ENCODE measurements at places on chromosomes 13 and 19.
A peak's percentile ranks its signal among the peaks of the same experiment; 100 is the strongest.

DNA sequence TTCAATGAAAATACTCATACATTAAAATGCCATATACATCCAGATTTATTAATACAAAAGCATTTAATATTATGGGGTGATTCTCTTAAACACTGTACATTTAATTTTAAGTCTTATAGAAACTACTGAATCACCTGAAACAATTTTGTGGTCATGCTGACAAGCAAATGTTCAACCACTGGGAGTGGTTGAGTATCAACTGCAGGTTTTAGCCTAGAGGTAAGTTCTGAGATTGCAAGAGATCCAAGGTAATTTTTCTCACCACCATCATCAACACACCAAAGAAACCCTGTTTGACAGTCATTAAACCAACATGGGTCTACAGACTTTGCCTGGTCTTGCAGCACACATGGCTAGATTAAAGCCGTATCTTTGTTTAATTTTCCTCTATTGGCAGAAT lies 196.3 kb downstream of the LHFPL6 start:
- peak; percentile 48 for DNase-seq

- DNase-seq: no peak
Measured at GRCh38 chr13:49305792-49306425, 58.2 kb downstream of the CDADC1 start.

GRCh38 chr13:40982772-40983171 lies 36.3 kb downstream of the ELF1 start:
- no peak for DNase-seq

- DNase-seq: no peak
Measured at GRCh38 chr13:42486711-42487198, 87.2 kb upstream of the TNFSF11 start.

GRCh38 chr13:21668732-21669275 lies 2.1 kb upstream of the FGF9 start:
- DNase-seq: peak; percentile 35

- DNase-seq: no peak
Measured at GRCh38 chr13:112716461-112716820, 26.6 kb downstream of the ATP11A start.

DNA sequence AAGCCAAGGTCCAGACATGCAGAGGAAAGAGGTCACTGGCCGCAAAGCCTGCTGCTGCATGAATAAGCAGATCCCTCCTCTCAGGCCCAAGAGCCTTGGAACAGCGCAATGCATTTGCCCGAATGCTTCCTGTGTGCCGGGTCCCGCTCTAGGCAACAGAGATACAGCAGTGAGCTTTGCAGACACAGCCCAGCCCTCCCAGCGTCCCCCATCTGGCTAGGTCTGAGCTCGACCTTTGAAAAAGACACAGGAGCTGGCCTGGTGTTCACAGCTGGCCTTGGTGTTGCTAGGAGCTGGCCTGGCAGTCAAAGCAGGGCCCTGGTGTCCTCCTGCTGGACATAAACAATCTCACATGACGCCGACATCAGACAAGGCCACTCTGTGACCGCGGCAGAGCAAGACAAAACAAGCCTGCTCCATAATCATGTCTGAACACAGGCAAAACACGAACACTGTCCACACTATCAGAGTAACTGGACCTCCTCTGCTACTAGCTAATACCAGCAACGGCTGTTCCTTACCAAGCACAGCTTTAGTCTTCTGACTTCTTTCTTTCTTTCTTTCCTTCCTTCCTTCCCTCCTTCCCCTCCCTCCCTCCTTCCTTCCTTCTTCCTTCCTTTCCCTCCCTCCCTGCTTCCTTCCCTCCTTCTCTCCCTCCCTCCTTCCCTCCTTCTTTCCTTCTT lies 5.7 kb upstream of the PEX11G start:
- DNase-seq: no peak

DNA sequence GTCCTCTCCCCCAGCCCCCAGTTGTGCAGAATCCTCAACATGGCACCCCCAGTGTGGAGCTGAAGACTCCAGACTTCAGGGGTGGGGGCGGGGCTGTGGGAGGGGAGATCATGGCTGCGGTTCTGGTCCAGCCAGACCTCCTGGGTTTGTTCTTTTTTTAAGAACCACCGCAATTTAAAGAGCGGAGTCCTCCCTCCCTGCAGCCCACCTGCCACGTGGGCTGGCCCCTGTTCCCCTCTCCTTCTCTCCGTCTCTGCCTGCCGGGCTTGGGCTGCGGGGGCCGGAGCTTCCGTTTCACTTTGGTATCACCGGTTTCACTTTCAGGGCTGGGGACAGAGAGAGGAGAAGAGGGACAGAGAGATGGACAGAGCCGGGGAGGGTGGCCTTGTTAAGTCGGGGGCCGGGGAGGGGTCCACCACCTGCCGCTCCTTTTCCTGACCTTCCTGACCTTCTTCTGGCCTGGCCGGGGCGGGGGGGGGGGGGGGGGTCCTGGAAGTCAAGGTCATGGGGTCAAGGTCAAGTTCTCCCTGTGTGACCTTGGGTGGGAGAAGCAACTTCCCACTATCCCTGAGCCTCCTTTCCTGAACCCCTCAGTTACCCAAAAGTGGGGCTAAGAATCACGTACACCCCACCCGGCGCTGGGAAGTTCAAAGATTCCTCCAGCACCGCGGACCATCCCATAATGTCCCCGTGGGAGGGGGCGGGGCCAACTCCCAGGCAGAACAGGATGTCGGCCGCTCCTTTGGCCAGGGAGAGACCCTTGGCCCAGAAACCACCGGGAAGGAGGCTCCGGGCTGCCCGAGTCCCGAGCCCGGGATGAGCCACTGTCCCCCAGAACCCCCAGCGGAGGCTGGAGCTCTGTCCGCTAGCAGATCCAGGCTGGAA lies 11.3 kb upstream of the ZBTB7A start:
- DNase-seq: no peak

DNA sequence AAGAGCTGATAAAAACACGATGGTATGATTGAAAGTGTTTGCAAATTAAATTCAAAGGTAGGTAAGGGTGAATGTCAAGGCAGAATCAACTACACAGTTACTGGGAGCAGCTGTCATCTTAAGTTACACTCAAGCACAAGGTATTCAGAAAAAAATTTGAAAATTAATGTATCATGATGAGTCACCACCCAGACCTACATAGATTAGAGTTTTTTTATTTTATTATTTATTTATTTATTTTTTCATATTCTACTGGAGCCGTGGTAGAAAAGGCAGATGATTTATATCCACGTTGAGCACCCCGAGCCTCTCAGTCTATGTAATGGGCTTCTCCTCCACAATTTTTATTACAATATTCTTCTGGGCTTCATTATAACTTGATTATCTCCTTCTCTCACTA lies 728.9 kb upstream of the ARGLU1 start:
- no peak for DNase-seq

DNA sequence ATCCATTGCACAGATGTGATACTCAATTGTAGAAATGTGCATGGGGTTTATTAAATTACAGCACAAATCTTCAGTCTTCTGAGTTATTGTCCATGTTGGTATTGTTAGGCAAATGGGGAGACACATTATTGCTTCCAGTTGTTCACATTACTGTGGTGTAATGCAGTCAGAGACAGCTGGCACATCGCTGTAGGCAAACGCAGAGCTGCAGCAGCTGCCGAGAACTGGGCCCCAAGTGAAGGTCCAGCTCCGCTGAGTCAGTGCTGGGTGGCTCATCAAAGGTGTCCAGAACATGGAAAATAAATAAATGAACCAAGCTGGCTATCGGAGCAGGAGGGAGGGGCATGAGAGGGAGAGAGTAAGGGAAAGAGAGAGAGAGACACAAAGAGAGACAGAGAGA lies 299.1 kb upstream of the OBI1 start:
- no peak for DNase-seq
